KBM-7 (cell line): ENCODE measurements at places on chromosomes 4 and X.
A peak's percentile ranks its signal among the peaks of the same experiment; 100 is the strongest.

DNA sequence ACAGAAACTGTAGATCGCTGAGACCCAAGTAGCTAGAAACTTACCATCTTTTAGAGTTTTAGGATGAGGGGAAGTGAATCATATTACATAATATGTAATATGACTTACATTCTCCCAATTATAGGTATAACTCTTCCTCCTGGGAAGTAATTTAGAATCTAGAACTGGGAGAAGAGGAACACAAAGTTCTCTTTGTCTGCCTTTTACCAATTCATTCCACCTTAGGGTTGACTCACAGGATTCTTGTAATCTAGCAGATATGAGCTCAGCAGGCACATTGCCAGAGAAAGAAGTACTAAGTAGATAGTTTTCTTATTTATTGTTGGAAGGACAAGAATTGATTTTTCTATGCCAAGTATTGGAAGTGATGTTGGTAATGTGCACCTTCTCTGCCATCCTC is 58.0 kb upstream of the CCSER1 start:
- DNase-seq: no peak

- no peak for DNase-seq
These were observed 4.5 kb downstream of the CASP3 start for GRCh38 chr4:184644553-184645307.

DNA sequence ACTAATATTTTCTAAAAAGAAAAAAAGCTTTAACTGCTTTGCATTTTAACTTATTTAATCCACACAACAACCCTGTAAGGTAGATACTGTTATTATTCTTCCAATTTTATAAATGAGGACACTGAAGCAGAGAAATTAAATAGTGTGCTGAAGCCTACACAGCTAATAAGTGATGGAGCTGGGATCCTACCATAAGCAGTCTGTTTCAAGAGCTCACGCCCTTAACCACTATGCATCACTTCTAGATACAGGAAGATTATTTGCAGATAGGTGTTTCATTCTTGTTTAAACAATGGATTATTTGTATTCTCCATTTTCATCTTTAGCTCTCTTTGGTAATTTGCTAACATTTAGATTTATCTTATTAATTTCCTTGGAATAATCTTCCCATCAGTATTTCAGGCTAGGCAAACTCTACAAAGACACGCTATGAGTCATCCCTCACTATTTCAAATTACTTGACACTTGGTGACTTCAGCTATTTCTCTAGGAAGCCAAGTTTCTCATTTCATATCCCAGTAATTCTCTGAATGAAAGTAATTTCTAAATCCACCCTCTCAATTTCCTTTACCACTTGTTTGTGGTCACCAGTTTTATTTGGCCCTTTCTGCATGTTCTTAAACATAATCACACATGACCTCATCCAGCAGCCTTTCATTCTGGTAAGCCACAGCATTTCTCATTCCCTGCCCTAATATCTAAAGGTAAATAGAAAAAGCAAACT is 67.3 kb downstream of the ASB9 start:
- no peak for DNase-seq

DNA sequence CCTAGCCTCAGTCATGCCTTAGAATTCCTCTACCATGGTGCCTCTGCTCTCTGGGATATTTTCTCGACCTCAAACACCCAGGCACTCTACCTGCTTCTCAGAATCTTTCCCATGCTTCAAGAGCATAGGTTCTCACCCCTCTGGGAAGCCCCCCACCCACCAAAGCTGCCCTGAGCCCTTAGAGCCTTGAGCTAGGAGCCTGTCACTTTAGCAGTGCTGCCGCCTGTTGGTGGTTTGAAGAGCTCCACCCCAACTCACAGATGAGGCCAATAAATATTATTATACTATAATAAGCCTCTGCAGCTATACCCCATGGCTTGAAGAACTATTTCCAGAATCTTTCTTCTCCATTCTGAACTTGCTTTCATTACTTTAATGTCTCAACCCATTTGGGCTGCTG is 109.7 kb downstream of the RTL5 start:
- DNase-seq: peak; percentile 24

DNA sequence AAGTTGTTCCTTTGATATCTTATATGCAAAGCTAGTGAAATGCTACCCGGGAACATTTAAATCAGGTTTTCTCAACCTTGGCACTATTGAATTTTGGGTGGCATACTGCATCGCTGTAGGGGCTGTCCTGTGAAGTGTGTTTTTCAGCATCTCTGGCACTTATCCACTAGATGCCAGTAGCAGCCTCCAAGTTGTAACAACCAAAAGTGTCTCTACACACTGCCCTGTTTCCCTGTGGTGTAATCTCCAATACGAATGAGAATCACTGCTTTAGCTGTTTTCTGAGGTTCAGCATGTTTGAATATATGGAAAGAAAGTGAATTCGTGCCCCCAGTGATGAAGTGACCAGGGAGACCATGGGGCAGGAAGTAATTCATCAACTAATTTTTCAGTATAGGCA is 551.6 kb upstream of the PRKX start:
- DNase-seq: no peak

GRCh38 chrX:34487364-34487763 is 169.7 kb downstream of the TMEM47 start:
- DNase-seq: no peak
